ENCODE measurements at places on chromosomes 2 and 18. TPM values are rescaled to one million over a fixed set of nuclear protein-coding genes. Genes with fewer than 3 reads are reported as not detected.

ACKR3 gene
- 7.7 TPM for total RNA-seq

CBLN2 gene
- 0.12 TPM for total RNA-seq

APOB gene
- total RNA-seq, result 0.01 TPM

SLC40A1 gene
- total RNA-seq, result 1.5 TPM

DHRS9 gene
- 3.9 TPM for total RNA-seq

IL1R2 gene
- 1.0 TPM for total RNA-seq

Measured in A549 treated with dexamethasone at 1 μM for 4 hours (cell line).